ENCODE measurements at places on chromosomes 1 and 21. TPM values are rescaled to one million over a fixed set of nuclear protein-coding genes. Genes with fewer than 3 reads are reported as not detected.

GRCh38 chr1:238900334-238900865 is 486.0 kb upstream of the CHRM3 start:
- H3K4me3 ChIP-seq = no peak overlapping the region
- DNase-seq = no peak
- H3K36me3 ChIP-seq = no peaks in the 10 kb centered on the region

GPR157 gene
- 9.2 TPM for total RNA-seq

DNA sequence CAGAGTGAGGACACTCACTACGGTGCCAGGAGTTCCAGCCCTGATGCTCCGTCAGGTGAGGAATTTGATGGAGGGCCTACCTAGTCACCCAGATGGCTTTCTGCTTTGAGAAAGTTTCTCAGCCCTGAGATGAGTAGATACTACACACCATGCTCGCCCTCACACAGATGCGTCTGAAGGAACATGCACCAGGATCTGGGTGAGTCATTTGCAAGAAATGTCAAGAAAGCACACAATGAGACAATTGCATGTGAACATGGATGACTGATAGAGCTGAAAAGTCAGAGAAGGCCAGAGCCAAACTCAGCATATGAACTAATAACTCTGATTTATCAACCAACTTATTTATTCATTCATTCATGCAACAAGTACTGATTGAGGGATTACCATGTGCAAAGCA is 483.9 kb downstream of the OMA1 start:
- no peak overlapping the region for H3K27ac ChIP-seq
- H3K4me1 ChIP-seq = no peaks in the 10 kb centered on the region
- no peaks in the 10 kb centered on the region for H3K36me3 ChIP-seq
- no peaks in the 10 kb centered on the region for H3K27me3 ChIP-seq
- DNase-seq = no peak

DNA sequence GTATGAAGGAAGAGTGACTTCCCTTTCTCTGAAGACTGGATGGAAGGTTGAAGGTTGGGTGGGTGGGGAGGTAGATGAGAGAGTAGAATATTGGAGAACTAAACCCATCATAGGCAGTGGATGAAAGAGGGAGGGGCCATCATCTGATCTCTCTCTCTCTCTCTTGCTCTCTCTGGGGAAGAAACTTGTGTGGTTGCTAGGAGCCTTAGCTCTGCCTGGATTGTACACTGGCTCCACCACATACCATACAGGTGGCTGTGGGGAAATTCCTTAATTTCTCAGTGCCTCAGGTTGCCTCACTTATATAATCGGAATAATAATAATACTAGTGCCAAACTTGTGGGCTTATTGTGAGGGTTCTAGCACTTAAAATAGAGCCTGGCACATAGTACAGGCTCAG is 9.5 kb downstream of the XCL1 start:
- H3K4me3 ChIP-seq = no peak overlapping the region
- no peak for DNase-seq
- H3K27ac ChIP-seq = no peak overlapping the region
- no peaks in the 10 kb centered on the region for H3K36me3 ChIP-seq
- H3K27me3 ChIP-seq = no peaks in the 10 kb centered on the region

TAS1R1 gene
- total RNA-seq = not detected

GRCh38 chr1:6412896-6413295 is 6.8 kb downstream of the HES2 start:
- H3K4me1 ChIP-seq = no peaks in the 10 kb centered on the region
- H3K36me3 ChIP-seq = no peaks in the 10 kb centered on the region
- no peak for DNase-seq
- no peaks in the 10 kb centered on the region for H3K27me3 ChIP-seq

- no peak for DNase-seq
- H3K4me3 ChIP-seq = no peak overlapping the region
- H3K36me3 ChIP-seq = no peaks in the 10 kb centered on the region
- no peaks in the 10 kb centered on the region for H3K27me3 ChIP-seq
- H3K27ac ChIP-seq = no peak overlapping the region
Observed at GRCh38 chr1:241442686-241443085, 76.9 kb downstream of the FH start.

- H3K4me3 ChIP-seq = no peak overlapping the region
- no peaks in the 10 kb centered on the region for H3K27me3 ChIP-seq
- DNase-seq = no peak
- no peaks in the 10 kb centered on the region for H3K4me1 ChIP-seq
- H3K36me3 ChIP-seq = no peaks in the 10 kb centered on the region
- H3K27ac ChIP-seq = no peak overlapping the region
Observed at GRCh38 chr1:237199026-237199425, 157.0 kb downstream of the RYR2 start.

VAV3 gene
- total RNA-seq = 8.0 TPM

AMPD1 gene
- total RNA-seq = 2.9 TPM

AQP10 gene
- 0.44 TPM for total RNA-seq

ICOSLG gene
- total RNA-seq = 2.6 TPM

- no peaks in the 10 kb centered on the region for H3K27me3 ChIP-seq
- no peak for DNase-seq
- no peaks in the 10 kb centered on the region for H3K4me1 ChIP-seq
- H3K4me3 ChIP-seq = no peak overlapping the region
Observed at GRCh38 chr1:106975944-106976343, 80.5 kb upstream of the PRMT6 start.
